Activated naive CD4-positive, alpha-beta T cell treated with anti-CD3 and anti-CD28 coated beads, Interleukin-2, amount 50 U/mL, for 16 hours (primary cell): ENCODE measurements at places on chromosomes 1 and 21.

DNA sequence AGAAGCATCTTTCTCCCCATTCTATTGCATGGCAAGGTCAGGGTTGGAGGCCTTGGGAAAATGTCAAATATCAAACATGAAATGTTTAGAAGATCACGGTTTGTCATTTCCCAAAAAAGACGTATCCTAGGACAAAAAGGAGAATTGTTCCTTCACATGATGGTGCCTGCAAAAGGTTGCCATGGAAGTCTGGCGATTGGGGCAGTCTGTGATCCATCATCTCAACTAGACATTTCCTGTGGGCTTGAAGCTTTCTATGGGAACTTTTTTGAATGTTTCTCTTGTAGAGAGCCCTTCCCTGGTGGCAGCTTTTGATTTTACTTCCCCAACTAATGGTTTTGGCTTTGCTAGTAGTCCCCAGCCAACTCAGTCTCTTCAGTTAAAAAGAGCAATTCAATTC, 106.3 kb downstream of the TGFB2 start:
- DNase-seq = no peak

- DNase-seq = no peak
Measured at GRCh38 chr1:14404862-14405301, 193.6 kb upstream of the KAZN start.

DNA sequence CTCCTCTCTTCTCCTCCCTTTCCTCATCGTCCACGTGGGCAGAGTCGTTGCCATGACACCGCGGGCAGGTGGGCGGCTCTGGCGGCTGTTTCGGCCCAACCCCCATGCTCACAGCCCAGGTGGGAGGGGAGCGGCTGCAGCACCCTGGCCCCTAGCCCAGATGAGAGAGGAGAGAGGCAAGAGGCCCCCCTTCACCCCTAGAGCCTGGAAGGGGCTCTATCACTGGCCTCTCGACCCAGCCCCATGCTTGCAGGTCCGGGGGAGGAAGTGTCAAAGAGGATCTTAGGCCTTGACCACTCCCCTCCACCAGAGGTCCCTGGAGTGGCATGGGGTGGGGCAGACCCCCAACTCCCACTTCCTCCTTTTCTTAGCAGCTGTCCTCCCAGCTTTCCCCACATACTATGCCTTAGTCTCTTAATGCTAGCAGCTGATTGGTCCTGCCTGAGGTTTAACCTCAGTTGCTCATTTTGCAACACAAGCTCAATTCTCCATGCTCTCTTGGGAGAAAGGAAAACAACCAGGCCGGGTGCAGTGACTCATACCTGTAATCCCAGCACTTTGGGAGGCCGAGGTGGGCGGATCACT, 10.4 kb downstream of the DLGAP3 start:
- no peak for DNase-seq

- DNase-seq = no peak
Measured at GRCh38 chr1:79499541-79499940, 493.0 kb upstream of the ADGRL4 start.

DNA sequence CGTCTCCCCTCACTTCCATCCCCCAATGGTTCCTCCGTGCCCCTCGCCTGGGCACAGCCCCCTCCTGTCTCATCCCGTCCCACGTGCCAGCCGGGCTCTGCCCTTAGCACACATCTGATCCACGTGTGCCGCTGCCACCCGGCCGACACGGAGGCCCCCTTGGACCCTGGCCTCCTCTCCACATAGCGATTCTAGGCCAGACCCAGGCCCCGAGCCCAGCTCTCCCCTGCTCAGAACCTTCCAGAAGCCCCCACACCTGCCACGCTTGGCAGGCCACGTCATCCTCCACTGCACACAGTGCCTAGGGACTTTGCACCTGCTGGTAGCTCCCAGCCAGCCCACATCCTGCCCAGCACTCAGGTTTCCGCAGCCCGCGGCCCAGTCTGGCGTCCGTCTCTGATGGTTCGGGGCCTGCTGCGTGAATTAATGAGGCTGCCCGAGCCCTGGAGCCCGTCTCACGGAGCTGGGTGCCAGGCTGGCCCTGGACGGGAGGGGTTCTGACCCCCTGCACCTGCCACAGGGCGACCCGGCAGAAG, 20.1 kb downstream of the PLCH2 start:
- DNase-seq = no peak

GRCh38 chr1:67429011-67429527, 1.1 kb downstream of the SERBP1 start:
- DNase-seq = peak; percentile 74

DNA sequence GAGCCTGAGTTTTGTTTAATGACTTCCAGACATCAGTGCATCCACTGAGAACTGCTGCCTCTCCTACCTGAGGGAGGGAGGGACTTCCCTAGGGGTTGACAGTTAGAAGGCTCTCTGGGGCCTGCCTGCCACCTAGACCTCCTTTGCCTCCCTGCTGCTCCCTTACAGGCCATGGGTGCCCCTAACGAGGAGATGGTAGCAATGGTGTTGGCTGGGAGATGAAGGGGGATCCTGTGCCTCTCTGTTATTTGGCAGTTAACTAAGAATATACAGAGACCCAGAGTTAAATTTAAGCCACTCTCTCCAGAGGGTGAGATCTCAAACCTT, 66.1 kb downstream of the UBE2U start:
- no peak for DNase-seq
